ENCODE measurements at places on chromosomes 12 and 14.

DNA sequence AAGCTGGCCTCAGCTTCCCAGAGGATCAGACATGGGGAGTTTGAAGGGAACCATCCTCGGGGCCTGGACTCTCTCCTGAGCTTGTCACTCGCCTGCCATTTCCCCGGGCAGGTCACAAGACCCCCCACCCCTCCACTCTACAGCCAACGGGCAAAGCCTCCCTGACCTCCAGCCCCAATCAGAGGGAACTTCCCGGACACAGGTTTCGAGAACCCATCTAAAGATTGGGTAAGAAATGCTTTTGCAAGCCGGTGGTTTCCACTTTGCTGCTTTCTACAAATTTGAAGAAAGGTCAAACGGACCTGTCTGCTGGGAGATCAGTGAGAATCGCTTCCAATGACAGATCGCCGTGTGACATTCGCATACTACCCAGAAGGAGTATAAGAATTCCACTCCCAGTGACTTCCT is 89.6 kb downstream of the SCARB1 start:
- no peak for DNase-seq

DNA sequence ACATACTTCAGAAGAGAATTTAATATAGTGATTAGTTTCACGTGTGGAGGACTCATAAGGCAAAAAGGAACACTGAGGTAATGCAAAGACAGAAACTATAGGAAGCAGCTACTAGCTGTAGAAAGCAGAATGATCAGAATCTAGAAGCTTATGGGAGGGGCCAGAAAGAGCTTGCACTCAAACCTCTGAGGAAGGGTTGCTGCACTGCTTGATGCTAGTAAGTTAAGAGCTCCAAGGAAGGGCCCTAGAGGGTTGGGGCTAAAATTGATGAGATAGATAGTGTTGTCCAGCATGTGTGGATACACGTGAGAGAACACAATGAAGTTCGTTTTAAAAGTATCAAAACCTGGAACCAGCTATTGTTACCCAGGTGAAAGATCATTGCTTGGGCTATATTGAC is 311.1 kb downstream of the SLC6A15 start:
- DNase-seq: no peak

DNA sequence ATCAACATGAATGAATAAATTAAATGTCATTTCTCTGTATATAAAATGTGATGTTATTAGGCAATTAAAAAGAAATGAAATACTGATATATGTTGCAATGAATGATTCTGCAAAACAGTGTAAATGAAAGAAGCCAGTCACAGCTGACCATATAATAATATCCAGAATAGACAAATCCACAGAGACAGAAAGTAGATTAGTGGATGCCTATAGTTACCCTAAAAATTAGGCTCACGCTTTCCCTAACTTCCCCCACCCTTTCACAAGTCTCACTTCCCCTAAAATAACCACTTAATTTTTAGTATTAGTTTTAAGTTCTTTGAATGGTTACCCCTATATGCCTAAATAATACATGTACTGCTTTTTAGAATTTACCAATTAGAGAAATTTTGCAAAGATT is 348.9 kb upstream of the FAR2 start:
- DNase-seq: no peak

DNA sequence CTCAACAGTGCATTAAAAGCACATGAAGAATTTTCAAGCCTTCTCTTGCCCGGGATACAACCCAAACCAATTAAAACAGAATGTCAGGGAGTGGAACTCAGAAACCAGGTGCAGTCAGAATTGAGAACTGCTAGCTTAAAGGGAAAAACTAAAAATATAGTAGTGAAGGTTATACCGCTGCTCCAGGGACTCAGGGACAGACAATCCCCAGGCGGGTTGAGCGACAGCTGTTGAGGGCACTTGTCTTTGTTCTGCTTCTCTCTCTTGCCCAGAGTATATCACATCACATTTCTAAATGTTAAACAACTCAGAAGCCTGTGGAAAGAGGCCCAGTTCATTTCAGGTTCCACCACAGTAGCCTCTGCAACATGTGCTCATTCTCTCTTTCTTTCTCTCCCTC is 93.1 kb downstream of the SLC5A8 start:
- DNase-seq: no peak
